Testis (tissue), 5 donors: ENCODE measurements at places on chromosomes 7 and 10. TPM values are rescaled to one million over a fixed set of nuclear protein-coding genes. Genes with fewer than 3 reads are reported as not detected.

CPA2 gene
- 1.1 TPM for polyA plus RNA-seq

ITPRID1 gene
- 2.1 TPM for polyA plus RNA-seq

DNA sequence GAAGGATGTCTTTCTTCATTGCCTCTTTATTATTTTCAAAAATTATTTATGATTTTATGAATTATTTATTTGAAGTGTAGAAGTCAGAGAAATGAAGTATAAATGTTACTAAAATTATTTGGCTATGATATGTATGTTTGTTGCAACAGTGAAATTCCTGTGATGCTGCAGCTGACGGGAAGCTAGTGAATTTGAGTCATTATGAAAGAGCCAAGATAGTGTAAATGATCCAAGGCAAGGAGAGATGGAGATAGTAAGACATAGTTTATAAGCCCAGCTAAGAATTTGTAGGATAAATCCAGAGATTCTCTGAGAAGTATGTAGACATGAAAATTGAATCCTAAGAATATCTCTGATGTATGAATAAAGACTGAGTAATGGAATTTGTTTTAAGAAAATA is 30.8 kb downstream of the CASD1 start:
- DNase-seq = no peak

GRCh38 chr7:116711790-116712189 is 39.8 kb downstream of the MET start:
- no peak for DNase-seq

SHOC2 gene
- 61.5 TPM for polyA plus RNA-seq

- no peak for DNase-seq
Observed at GRCh38 chr7:38154278-38154677, 23.8 kb upstream of the STARD3NL start.

DNA sequence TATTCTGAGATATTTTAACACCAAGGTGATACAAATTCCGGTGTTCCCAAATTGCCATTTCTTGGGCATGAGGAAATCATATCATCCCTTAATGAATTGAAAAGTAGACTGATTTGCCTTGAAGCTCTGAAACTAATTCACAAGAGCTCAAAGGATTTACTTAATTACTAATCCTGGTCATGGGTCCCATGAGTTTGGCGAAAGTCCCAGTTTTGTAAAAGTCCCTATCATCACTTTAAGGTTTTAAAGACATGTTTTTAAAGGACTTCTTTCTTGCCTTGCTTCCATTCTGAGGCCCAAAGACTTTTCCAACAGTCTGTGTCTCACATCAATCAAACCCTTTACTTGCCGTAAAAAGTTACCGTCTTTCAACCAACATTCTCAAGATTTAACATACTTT is 377.9 kb downstream of the DNAJB9 start:
- DNase-seq = no peak

DNA sequence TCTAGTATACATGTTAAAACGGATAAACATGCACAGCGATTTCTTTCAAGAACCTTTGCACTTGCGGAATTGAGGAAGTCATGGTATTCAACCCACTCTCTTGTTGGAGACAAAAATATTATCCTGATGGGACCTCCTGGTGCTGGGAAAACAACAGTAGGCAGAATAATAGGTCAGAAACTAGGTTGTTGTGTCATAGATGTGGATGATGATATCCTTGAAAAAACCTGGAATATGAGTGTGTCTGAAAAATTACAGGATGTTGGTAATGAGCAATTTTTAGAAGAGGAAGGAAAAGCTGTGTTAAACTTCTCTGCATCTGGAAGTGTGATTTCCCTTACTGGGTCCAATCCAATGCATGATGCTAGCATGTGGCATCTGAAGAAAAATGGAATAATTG is 6.9 kb downstream of the THNSL1 start:
- no peak for DNase-seq

DNA sequence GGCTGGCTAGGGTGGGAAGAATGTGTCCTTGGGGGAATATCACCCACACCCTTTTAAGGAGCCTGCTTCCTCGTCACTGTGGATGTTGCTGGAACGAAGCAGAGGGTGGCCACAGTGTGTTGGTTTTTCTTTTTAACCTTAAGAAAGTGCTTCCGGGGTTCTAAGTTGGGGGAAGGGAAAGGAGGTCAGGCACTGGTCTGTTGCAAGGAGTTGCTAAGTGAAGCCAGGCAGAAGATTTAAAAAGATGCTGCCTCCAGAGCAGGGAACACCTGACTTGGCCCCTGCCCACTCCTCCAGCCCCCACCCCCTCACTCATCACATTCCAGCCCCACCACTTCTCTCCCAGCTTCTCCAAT is 213.1 kb downstream of the EMX2 start:
- DNase-seq = no peak

DNA sequence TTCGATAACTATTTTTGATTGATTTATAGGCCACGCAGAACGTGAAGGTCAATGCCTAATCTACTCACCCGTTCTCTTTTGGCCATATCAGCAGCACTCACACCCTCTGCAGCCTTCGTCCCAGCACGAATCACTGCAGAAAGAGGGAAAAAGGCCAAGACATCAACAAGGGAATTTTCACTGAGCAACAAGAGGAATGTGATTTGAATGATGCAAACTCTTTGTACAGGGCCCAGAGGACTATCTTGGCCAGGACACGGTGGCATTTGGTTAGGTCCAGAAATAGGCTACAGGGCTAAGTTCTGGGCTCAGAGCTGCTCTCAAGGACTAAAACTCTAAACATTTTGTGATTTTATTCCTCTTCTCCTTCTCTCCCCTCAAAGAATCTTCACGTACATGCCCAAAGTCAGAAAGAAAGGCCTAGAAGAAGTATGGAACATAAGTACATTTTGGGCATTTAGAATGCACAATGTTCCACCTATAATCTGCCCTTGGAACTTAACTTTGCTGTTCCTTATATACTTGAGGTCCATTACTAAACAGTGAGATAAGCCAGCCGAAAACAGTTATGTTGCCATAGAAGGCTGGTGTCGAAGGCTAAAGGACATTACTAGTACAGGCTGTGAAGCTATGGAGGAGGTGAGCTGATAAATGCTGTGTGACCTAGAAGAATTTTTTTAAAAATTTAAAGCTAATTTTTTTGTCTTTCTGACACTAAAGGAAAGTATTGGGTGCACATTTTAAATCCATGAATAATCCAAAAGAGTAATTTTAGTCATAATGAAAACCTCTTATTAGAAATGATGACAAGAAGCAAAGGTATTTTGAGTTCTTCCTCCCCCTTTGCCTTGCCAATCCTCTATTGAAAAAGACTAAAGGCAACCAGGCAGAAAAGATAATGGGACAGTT is 20.0 kb downstream of the RBM28 start:
- no peak for DNase-seq

GRCh38 chr7:107037717-107038603 is 6.5 kb upstream of the PRKAR2B start:
- DNase-seq = no peak

DNA sequence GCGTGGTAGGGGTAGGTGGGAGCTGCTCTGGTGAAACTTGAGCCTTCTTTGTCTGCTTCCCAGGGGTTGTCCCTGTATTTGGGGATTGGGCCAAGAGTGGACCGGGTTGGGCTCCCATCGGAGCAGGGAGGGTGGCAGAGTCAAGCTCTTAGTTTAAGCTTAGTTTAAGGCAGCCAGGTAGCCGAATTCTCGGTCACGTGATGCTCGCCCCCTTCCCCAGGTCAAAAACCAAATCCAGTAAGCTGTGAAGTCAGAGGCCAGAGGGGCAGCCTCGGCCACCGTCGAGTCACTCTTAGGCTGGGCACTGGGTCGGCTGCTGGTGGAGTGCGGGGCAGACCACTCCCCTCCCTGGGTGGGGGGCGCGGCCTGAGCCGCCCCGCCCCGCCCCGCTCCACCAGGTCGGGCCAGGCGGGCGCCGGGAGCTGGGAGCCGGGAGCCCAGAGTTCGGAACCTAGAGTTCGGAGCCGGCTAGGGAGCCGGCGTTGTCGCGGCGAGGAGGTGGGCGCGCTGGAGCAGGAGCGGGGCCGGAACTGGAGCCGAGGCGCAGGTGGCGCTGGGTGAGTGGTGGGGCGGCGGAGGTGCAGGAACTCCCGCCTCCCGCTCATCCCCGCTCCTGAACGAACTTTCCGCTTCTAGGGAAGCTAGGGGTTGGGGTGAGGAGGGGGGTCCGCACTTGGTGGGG is 2.8 kb upstream of the LZTS2 start:
- peak; percentile 46 for DNase-seq

CLRN3 gene
- not detected for polyA plus RNA-seq

GRB10 gene
- 54.0 TPM for polyA plus RNA-seq

GRCh38 chr10:44878706-44879530 is 32.2 kb upstream of the TMEM72 start:
- DNase-seq = peak; percentile 90

PNLIPRP3 gene
- not detected for polyA plus RNA-seq

AUTS2 gene
- polyA plus RNA-seq = 21.3 TPM
